ENCODE measurements at places on chromosomes 3 and 15. TPM values are rescaled to one million over a fixed set of nuclear protein-coding genes. Genes with fewer than 3 reads are reported as not detected.

DNA sequence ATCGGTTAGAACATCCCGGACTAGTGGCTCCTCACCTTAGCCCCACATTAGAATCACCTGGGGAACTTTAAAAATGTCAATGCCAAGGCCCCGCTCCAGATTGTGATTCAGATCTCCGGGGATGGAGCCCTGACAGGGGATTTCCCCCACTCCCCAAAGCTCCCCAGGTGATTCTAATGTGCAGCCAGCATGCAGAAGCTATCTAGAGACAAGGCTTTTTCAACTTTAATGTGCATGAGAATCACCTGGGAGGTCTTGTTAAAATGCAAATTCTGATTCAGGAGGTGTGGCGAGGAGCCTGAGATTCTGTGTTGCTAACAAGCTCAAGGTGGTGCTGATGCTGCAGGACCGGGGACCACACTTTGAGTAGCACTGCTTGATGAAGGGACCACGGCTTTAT is 156.7 kb downstream of the RAB11A start:
- H3K36me3 ChIP-seq = no peaks in the 10 kb centered on the region
- H3K27me3 ChIP-seq = peaks cover 27% of the 10 kb centered on the region
- DNase-seq = no peak
- H3K4me1 ChIP-seq = peaks cover 19% of the 10 kb centered on the region
- no peak overlapping the region for H3K27ac ChIP-seq

GRCh38 chr3:126342991-126343648 is 14.1 kb downstream of the KLF15 start:
- no peaks in the 10 kb centered on the region for H3K4me1 ChIP-seq
- H3K4me3 ChIP-seq = no peak overlapping the region
- DNase-seq = no peak
- peaks cover 16% of the 10 kb centered on the region for H3K27me3 ChIP-seq
- H3K36me3 ChIP-seq = no peaks in the 10 kb centered on the region

GRCh38 chr3:15638193-15638890 is 36.8 kb downstream of the BTD start:
- peak overlapping the region; percentile 100 for H3K27ac ChIP-seq
- H3K4me3 ChIP-seq = no peak overlapping the region

DNA sequence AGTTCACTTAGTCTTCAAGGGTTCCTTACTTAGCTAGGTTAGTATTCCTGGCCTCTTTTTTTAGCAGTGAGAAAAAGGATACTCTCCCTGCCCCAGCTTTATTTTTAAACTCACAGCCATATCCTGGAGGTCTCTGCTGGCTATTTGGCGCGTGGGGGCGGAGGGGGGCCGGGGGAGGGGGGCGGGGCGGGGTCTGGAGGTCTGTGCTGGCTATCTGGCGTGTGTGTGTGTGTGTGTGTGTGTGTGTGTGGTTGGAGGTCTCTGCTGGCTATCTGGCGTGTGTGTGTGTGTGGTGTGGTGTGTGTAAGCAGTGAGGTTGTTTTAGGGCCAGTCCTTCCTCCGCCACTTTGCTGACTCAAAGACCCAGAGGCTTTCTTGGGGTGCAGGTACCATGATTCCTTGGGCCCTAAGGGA is 579 bp upstream of the PLAAT1 start:
- H3K4me1 ChIP-seq = no peaks in the 10 kb centered on the region
- no peak for DNase-seq
- no peak overlapping the region for H3K4me3 ChIP-seq
- no peak overlapping the region for H3K27ac ChIP-seq
- H3K36me3 ChIP-seq = no peaks in the 10 kb centered on the region

DNA sequence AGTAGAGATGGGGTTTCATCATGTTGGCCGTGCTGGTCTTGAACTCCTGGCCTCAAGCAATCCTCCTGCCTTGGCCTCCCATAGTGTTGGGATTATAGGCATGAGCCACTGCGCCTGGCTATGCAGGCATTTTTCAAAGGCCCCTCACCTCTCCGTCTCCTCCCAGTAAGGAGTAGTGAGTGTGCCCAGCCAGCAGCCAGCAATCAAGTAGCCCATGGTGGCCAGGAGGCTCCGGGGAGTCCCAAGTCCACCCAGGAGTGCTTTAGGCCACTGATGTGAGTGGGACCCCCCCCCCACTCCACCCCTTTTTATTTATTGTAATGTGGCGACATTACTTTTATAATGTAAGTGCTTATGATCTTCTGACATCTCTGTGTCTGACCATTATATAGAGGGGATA is 8.1 kb downstream of the ISG20 start:
- no peak overlapping the region for H3K4me3 ChIP-seq
- no peak overlapping the region for H3K27ac ChIP-seq
- no peak for DNase-seq
- no peaks in the 10 kb centered on the region for H3K36me3 ChIP-seq

DNA sequence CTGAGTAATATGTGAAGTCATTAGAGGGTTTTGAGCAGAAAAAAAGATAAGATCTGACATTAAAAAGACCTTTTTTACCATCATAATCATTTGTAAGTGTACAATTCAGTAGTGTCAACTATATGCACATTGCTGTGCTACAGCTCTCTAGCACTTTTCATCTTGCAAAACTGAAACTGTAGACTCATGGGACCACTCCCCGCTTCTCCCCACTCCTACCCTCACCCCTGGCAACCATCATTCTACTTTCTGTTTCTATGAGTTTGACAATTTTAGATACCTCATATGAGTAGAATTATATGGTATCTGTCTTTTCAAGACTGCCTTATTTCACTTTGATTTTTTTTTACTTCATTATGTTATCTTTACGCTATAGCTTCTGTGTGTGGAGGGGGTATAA is 112.8 kb downstream of the NSUN3 start:
- H3K36me3 ChIP-seq = no peaks in the 10 kb centered on the region
- peaks cover 28% of the 10 kb centered on the region for H3K4me1 ChIP-seq
- no peaks in the 10 kb centered on the region for H3K27me3 ChIP-seq
- H3K27ac ChIP-seq = no peak overlapping the region
- DNase-seq = no peak

GRCh38 chr3:136396916-136397315 is 146.8 kb downstream of the PCCB start:
- H3K27me3 ChIP-seq = peaks cover 2% of the 10 kb centered on the region
- H3K4me3 ChIP-seq = no peak overlapping the region
- H3K36me3 ChIP-seq = no peaks in the 10 kb centered on the region
- H3K27ac ChIP-seq = peak overlapping the region; percentile 51
- DNase-seq = peak; percentile 11

DNA sequence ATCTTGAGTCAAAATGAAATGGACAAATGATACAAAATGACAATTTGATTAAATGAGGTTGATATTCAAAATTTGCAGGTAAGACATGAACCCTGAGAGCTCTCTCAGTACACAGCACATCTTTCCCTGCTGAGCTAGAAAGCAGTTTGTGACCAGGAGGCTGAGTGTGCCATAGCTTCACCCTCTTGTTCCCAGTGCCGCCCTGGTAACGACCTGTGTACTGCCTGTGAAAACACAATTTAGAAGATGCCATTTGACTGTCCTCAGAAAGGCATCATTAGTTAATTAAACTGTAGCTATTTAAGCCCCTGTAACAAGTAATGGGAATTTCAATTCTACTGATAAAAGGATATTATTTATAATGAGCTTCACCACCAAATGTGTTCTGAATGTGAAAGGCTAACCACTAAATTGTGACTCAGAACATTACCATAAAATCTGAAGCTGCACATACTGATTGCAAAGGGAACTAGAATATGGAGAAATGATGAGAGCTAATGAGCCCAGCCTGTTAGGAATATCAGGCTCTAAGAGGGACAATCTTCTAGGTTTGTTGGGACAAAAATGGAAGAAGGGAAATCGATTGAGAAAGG is 212.9 kb upstream of the ARPP21 start:
- no peaks in the 10 kb centered on the region for H3K36me3 ChIP-seq
- no peak for DNase-seq
- no peak overlapping the region for H3K27ac ChIP-seq
- no peaks in the 10 kb centered on the region for H3K27me3 ChIP-seq
- H3K4me1 ChIP-seq = no peaks in the 10 kb centered on the region

- peaks cover 59% of the 10 kb centered on the region for H3K36me3 ChIP-seq
- H3K27ac ChIP-seq = peak overlapping the region; percentile 79
These were observed 2.0 kb downstream of the MGLL start for GRCh38 chr3:127820221-127820825.

GRCh38 chr15:88487178-88487795 is 19.8 kb downstream of the MRPS11 start:
- no peaks in the 10 kb centered on the region for H3K27me3 ChIP-seq
- peak overlapping the region; percentile 54 for H3K27ac ChIP-seq
- DNase-seq = peak; percentile 34
- peaks cover 44% of the 10 kb centered on the region for H3K4me1 ChIP-seq
- H3K36me3 ChIP-seq = no peaks in the 10 kb centered on the region

GRCh38 chr3:15206662-15207576 is 873 bp downstream of the CAPN7 start:
- H3K4me1 ChIP-seq = peaks cover 49% of the 10 kb centered on the region
- peaks cover 9% of the 10 kb centered on the region for H3K36me3 ChIP-seq
- peak overlapping the region; percentile 96 for H3K4me3 ChIP-seq

DNA sequence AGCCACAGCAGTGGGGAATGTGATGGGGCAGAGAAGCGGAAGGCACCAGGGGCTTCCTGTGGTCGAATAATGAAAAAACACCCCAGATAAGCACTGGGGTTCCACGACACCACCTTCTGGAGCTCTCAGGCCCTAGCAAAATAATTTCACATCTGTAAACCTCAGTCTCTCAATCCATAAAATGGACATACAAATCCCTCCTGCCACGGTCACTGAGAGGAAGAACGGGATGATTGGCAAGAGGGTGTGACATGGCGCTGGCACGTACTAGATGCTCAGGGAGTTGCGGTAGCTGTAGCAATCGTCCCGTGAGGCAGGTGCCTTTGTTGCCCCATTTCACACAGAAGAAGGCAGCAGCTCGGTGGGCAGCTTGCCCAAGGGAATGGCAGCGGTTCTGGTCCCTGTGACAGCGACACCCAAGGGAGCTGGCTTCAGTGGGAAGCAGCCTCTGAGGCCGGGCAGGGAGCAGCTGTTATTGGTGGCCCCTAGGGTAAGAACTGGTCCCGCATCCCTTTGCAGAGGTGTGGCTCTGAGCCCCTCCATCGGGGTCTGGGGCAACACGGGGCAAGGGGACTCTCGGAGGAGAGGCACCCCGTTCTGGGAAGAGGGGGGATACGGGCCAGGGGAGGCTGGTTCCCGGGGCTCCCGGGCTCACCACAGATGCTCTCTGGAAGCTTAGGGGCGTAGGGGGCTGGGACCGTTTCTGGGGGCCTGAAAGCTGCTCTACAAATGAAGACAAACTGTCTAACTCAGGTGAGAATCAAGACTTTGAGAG is 114.0 kb upstream of the ALDH1A3 start:
- peaks cover 20% of the 10 kb centered on the region for H3K4me1 ChIP-seq
- H3K27me3 ChIP-seq = peaks cover 17% of the 10 kb centered on the region
- no peak overlapping the region for H3K4me3 ChIP-seq
- no peak overlapping the region for H3K27ac ChIP-seq
- no peaks in the 10 kb centered on the region for H3K36me3 ChIP-seq

GRCh38 chr15:71716990-71717389 is 93.4 kb upstream of the NR2E3 start:
- H3K4me3 ChIP-seq = no peak overlapping the region
- peaks cover 5% of the 10 kb centered on the region for H3K36me3 ChIP-seq
- H3K4me1 ChIP-seq = peaks cover 32% of the 10 kb centered on the region
- H3K27me3 ChIP-seq = peaks cover 1% of the 10 kb centered on the region

- H3K27me3 ChIP-seq = peaks cover 7% of the 10 kb centered on the region
- H3K27ac ChIP-seq = no peak overlapping the region
- H3K4me1 ChIP-seq = peaks cover 10% of the 10 kb centered on the region
- H3K36me3 ChIP-seq = no peaks in the 10 kb centered on the region
- H3K4me3 ChIP-seq = no peak overlapping the region
These were observed 60.9 kb upstream of the ATP11B start for GRCh38 chr3:182732232-182733015.

DNA sequence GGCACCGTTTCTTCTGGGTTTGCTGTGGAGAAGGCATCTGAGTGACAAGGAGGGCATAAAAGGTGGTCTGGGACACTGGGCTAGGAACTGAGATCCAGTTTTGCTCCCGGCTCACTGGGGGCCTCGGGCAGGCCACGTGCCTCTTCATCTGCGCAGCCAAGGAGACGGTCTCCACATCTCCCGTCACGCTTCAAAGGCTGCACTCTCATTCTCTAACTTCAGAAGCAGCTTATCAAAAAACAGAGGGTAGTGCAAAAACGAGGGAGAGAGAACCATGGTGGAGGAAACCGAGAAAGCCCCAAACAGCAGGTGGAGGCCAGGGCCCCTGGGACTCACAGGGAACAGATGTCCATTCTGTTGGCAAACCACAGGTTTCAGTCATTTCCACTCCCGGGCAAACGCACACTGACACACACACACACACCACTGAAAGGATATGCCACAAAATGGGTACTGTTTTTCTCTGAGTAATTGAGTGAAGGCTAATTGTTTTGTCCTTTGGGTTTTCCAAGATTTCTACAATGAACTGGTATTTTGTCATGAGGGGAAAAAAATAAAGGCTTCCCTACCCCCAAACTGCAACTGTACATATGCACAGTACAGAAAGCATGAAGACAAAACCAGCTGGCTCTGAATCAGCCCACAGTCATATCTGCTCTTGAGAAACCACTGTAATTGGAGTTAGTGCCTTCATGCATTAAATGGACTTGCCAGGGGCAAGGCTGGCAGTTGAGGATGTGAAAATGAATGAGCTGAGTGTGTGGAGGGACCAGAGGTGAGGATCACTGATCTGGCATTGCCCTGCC is 71.9 kb downstream of the MGLL start:
- peak overlapping the region; percentile 91 for H3K27ac ChIP-seq
- peak; percentile 84 for DNase-seq
- peak overlapping the region; percentile 67 for H3K4me3 ChIP-seq
- peaks cover 19% of the 10 kb centered on the region for H3K36me3 ChIP-seq
- peaks cover 77% of the 10 kb centered on the region for H3K4me1 ChIP-seq

DNA sequence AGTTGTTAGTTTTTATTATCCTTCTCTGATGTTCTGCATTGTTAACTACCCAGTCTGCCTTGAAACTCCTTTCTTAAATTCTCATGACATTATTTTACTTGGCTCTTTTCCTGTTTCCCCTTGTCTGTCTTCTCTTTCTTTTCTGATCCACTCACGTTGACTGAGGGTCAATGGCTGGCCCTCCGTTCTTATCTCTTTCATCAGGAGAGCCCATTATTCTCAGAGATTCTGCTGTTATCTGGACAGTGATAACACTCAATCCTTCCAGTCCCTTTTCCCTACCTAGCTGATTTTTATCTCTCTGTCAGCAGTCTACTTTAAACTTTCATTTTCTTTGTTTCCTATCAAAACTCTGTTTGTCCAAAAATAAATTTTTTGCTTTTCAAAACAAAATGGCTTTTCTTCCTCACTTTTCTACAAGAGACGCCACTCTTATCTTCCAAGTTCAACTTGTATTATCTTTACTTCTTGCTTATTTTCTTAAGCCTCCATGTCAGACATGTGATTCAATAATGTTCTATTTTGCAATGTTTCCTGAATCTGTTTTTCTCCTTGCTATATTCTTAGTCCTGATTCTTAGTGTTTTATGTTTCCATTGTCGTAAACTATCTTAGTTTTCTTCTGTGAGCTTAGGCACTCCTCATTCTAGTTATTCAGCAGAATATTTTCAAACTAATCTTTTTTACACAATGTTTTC is 120.2 kb downstream of the NEDD4 start:
- H3K36me3 ChIP-seq = peaks cover 24% of the 10 kb centered on the region
- H3K4me3 ChIP-seq = no peak overlapping the region
- no peak for DNase-seq
- H3K27ac ChIP-seq = 0 out of 2 replicates have a peak overlapping the region, but pooled peaks have one; percentile 10

GRCh38 chr3:177527182-177527581 is 329.9 kb upstream of the TBL1XR1 start:
- DNase-seq = no peak
- H3K4me3 ChIP-seq = no peak overlapping the region
- H3K27me3 ChIP-seq = no peaks in the 10 kb centered on the region
- peaks cover 43% of the 10 kb centered on the region for H3K4me1 ChIP-seq
- H3K27ac ChIP-seq = no peak overlapping the region

C3orf70 gene
- total RNA-seq = 0.11 TPM

AGBL1 gene
- not detected for total RNA-seq

SLC28A2 gene
- total RNA-seq = not detected

ZIC1 gene
- 1.2 TPM for total RNA-seq

EOMES gene
- not detected for total RNA-seq

HDDC3 gene
- total RNA-seq = 13.2 TPM

CYP11A1 gene
- total RNA-seq = not detected

CGNL1 gene
- total RNA-seq = 0.10 TPM
